Activated CD4-positive, CD25-positive, alpha-beta regulatory T cell treated with anti-CD3 and anti-CD28 coated beads, Interleukin-2, amount 50 U/mL, for 16 hours (primary cell): ENCODE measurements at places on chromosomes 2 and 18.

DNA sequence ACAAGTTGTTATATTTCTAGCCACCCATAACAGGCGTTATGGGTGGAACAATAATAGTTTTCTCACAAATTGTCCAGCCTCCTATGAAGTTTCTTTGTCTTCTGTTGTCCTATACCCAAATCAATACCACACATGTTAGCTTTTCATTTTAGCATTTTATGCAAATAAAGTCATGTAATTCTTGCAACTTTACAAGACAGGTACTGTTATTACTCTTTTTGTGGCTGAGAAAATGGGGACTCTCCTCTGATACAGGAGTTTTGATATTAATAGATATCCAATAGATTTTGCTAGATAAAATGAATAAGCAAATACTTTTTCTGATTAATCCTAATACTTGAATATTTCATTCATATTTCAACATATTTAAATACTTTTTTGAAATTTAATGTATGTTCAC, 151.0 kb downstream of the PMAIP1 start:
- DNase-seq = no peak

- no peak for DNase-seq
These were observed 97.2 kb downstream of the DTNA start for GRCh38 chr18:34807106-34807796.

DNA sequence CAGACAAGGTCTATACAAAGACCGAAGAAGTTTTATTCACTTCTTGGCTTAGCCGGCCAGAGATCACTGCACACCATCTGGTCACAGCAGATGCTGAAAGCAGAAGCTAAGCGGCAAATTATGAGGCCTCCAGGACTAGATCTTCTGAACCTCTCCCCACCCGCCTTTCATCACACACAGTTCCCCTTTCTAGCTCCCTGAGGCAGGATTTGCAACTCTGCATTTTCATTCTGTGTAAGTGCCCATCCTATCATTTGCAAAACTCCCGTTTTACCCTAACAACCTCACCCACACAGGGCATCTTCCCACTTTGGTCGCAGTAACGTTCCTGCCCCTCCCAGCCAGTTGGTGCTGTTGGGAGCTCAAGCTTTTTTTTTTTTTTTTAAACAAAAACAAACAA, 3.1 kb upstream of the MOB1A start:
- DNase-seq = no peak

DNA sequence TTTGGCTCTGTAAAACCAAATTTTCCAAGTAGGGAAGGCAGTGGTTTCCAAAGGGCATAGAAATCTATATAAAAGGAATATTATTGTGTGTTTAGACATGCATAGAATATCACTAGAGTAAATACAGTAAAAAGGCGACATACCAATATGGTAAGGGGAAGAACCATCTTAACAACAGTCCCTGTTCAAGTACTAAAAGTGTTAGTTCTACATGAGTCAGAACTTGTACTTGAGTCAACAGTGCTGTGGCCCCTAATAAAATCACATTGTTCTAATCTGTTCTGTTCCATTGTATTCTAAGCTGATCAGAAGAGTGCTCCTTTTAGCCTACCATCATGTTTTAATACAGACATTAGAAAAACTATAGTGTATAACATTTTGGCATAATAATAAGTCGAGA, 36.1 kb upstream of the TNFRSF11A start:
- DNase-seq = no peak

DNA sequence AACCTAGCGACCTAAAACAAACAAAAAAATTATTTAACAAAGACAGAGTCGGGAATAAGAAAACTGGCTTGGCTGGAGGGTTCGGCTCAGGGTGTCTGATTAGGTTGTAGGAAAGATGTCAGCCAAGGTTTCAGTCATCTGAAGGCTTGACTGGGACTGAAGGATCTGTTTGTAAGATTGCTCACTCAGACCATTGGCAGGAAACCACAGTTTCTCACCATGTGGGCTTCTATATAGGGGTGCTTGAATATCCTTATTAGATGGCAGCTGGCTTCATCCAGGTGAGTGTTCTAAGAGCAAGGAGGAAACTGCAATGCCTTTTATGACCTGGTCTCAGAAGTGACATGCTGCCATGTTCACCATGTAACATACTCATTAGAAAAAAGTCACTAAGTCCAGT, 999 bp upstream of the IL36B start:
- DNase-seq = no peak

GRCh38 chr18:50806208-50806616, 13.6 kb downstream of the MRO start:
- DNase-seq = no peak

GRCh38 chr2:210224941-210225672, at the start of gene ACADL:
ACADL (minus strand) TSS chr2:210225447; CDS start chr2:210225263, 184 bp downstream.
- no peak for DNase-seq

DNA sequence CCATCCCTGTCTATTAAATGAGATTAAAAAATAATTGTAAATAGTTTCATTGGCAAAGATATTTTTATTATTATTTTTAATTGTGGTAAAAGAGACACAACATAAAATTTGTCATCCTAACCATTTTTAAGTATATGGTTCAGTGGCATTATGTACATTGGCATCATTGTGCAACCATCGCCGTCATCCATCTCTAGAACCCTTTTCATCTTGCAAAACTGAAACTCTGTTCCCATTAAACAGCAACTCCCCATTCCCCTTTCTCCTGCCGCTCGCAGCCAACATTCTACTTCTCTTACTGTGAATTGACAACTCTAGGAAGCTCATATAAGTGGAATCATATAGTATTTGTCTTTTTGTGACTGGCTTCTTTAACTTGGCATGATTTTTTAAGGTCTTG, 25.3 kb downstream of the LAMA3 start:
- DNase-seq = no peak

- DNase-seq = no peak
These were observed 18.7 kb downstream of the MAPRE3 start for GRCh38 chr2:26989156-26989555.
